Activated CD4-positive, alpha-beta T cell treated with anti-CD3 and anti-CD28 coated beads, Interleukin-2, amount 10 ng/mL, durations not matched to agents 7 days and 5 days (primary cell): ENCODE measurements at places on chromosomes 1 and 21. TPM values are rescaled to one million over a fixed set of nuclear protein-coding genes. Genes with fewer than 3 reads are reported as not detected.

- no peaks in the 10 kb centered on the region for H3K36me3 ChIP-seq
- H3K27ac ChIP-seq: no peak overlapping the region
- DNase-seq: no peak
- no peak overlapping the region for H3K4me3 ChIP-seq
- no peaks in the 10 kb centered on the region for H3K4me1 ChIP-seq
Measured at GRCh38 chr1:90821788-90822359, 104.8 kb upstream of the BARHL2 start.

The KIAA0040 gene
- total RNA-seq: 64.1 TPM

DNA sequence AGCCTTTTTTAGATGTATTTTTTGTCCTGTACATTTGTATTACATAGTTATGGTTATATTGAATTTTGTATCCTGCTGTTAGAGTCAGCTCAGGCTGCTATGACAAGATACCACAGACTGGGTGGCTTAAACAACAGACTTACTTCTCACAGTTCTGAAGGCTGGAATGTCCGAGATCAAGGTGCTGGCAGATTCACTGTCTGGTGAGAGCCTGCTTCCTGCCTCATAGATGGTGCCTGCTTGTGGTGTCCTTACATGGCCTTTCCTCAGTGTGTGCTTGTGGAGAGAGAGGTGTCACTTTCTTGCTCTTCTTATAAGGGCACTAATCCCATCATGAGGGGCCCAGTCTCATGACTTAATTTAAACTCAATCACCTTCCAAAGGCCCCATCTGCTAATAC lies 23.1 kb upstream of the MYSM1 start:
- peaks cover 36% of the 10 kb centered on the region for H3K4me1 ChIP-seq
- DNase-seq: no peak
- H3K36me3 ChIP-seq: no peaks in the 10 kb centered on the region

The STUM gene
- total RNA-seq: not detected

DNA sequence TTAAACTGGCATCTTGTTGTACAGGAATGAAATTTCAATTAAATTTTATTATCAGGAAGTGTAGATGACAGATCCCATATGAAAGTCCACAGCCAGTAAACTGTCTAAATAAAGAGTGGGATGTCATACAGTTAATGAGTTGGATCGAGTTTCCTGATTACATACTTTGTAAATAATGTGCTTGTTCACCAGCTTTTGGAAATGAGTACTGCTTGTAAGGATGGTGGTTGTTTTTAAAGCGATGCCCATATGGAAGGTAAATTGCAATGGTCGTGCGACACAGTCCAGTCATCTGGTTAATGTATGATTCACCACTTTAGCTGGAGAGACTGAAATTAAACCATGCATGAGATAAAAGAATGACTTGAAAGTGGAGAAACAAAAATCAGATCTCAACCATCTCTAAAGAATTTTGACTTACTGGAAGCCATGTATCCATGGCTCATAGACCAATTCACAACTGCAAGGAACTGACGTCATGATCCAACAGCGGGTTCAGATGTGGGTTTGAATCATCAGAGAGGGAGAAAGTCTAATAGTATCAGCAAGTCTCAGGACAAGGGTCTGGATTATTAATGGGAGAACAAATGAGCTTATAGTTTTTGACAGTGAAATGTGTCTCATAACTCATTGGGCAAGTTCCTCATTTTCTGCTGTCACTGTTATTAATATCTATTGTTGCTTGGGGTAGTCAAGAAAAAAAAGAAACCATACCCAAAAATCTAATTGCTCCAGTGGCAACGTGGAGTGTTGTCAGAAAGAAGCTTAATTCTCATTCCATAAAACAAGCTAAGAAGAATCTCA lies 49.0 kb downstream of the MAP10 start:
- no peaks in the 10 kb centered on the region for H3K4me1 ChIP-seq
- no peak overlapping the region for H3K4me3 ChIP-seq
- H3K27ac ChIP-seq: no peak overlapping the region
- H3K27me3 ChIP-seq: peaks cover 6% of the 10 kb centered on the region
- no peak for DNase-seq

DNA sequence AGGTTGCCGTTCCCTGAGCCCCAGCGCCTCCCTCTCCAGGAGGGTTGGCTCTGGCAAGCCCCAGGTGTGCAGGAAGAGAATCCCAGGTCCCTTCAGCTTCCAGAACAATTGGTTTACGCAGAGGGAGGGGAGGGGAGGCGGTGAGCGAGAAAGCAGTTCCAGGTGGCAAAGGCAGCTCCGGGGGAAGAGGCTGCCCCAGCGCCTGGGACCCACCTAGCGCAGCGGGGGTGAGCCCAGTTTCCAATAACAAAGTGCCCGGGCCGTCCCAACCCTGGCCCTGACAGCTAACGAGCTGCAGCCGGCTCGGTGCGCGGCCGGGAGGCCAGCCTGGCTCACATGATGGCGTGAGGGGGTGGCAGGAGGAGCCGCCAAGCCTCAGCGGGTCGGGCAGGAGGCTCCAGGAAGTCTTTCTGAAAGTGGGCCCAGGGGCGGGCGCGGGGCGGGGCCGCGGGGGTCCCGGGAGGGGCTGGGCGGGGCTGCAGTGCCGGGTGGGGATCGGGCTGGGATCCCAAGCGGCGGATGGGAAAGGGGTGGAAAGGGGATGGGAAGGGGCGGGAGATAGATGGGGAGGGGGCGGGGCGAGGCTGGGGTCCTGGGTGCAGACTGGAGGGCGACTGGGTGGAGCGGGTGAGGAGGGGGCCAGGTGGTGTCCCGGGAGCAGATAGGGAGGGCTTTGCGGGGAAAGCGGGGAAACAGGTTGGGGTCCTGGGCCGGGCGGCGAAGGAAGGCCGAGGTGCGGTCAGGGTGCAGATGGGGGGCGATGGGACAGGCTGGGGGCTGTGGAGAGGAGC lies 22.8 kb downstream of the DHRS3 start:
- H3K27ac ChIP-seq: peak overlapping the region; percentile 57
- H3K4me3 ChIP-seq: peak overlapping the region; percentile 25
- no peak for DNase-seq
- peaks cover 22% of the 10 kb centered on the region for H3K4me1 ChIP-seq
- H3K27me3 ChIP-seq: peaks cover 16% of the 10 kb centered on the region

- H3K4me1 ChIP-seq: no peaks in the 10 kb centered on the region
- H3K27ac ChIP-seq: no peak overlapping the region
- peaks cover under 1% of the 10 kb centered on the region for H3K27me3 ChIP-seq
Measured at GRCh38 chr21:44836666-44837471, 19.0 kb upstream of the SUMO3 start.

DNA sequence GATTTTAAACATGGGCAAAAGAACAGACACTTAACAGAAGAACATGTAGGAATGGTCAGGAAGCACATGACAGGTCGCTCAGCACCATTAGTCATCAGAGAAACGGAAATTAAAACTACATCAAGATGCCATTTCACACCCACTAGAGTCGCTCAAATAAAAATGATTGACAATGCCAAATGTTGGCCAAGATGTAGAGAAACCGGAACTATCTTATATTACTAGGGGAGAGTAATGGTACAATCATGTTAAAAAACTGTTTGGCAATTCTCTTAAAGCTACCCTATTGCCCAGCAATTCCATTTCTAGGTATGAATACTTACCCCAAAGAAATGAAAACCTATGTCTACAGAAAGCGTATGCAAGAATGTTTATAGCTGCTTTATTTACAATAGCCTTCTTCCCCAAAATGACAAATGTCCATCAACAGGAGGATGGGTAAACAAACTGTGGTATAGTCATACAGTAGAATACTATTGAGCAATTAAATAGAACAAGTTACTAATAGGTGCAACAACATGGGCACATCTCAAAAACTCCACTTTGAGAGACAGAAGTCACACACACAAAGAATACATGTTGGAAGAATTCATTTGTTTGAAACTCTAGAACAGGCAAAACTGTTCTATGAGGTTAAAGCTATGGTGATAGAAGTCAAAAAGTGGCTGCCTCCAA lies 92.8 kb downstream of the ETS2 start:
- no peaks in the 10 kb centered on the region for H3K4me1 ChIP-seq
- no peak for DNase-seq
- no peak overlapping the region for H3K27ac ChIP-seq
- H3K36me3 ChIP-seq: no peaks in the 10 kb centered on the region
- peaks cover 3% of the 10 kb centered on the region for H3K27me3 ChIP-seq
